ENCODE measurements at places on chromosomes 3 and 15.
A peak's percentile ranks its signal among the peaks of the same experiment; 100 is the strongest.

DNA sequence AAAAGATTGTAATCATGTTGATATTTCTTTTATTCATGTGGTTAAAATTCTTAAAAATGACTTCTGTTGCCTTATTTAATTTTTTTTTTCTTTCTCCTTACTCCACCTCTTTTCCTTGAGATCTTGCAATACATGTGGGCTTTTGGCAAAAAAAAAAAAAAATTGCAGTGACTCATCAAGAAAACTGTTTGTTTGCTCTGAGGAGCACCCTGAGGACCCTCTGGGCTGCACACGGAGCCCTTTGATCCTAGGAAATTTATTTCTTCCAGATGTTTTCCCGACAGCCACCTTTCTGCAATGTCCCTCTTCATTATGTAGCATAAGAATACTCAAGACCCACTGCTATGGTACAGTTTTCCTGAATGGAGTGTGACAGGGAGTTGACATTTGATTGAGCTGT is 371.7 kb downstream of the ZBTB20 start:
- no peak for DNase-seq

DNA sequence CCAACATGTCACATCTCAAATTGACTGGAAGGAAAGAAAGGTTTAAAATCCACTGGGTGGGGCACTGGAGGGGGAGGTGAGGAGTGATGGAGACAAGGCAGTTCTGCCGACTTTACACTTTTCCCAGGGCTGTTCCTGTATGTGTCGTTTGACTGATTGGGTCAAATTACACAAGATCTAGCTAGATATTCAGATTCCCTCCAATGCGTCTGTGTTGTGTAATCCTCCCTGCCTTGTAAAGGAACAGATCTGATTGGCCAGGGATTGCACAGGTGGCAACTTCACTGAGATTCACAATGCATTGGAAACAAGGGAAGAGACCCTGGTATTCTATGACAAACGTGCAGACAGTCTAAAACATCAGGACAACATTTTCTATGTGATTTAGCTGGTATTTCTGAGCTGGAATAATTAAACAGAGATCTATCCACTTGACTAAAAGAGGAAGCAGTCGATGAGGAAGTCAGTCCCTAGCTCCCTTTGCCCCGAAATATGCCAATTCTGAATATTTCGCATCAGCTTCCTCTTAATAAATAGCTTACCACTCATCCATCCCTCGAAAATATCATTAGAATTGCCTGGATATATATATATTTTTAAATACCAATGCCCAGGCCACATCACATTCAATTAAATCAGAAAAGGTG is 312.9 kb downstream of the RORA start:
- DNase-seq: no peak

DNA sequence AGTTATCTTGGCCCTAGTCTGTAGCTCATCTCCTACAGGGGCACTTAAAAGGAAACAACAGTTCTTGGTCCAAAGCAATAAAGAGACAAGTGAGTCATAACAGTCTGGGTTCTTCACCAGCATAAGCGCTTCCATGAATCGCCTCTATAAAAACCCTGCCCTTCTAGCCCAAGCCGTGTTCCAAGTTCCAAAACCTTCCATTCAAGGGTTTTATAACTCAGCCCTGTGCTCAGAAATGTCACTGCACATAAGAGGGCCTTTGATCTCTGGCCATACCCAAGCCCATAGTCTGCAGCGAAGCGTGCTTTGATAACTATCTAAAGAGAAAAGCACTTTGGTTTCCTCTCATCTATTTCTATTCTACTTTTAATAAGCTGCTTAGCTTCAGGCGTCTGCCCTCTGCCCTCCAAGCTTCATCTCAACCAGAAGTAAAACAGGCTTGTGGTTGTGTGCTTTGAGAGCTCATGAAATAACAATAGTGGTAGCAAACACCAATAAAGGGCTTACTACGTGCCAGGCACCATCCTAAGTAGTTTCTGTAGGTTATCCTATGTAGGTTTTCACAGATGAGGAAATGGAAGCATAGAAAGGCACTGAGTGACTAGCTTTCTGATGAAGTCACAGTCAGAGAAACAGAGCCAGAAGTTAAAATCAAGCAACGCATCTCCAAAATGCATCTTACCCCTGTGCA is 64.0 kb upstream of the AKAP13 start:
- DNase-seq: no peak

GRCh38 chr15:75095594-75095993 is 72.2 kb downstream of the PPCDC start:
- no peak for DNase-seq

- no peak for DNase-seq
These were observed 465.4 kb downstream of the GBE1 start for GRCh38 chr3:81295906-81296577.

GRCh38 chr3:183538486-183538885 is 17.0 kb downstream of the KLHL6 start:
- no peak for DNase-seq

DNA sequence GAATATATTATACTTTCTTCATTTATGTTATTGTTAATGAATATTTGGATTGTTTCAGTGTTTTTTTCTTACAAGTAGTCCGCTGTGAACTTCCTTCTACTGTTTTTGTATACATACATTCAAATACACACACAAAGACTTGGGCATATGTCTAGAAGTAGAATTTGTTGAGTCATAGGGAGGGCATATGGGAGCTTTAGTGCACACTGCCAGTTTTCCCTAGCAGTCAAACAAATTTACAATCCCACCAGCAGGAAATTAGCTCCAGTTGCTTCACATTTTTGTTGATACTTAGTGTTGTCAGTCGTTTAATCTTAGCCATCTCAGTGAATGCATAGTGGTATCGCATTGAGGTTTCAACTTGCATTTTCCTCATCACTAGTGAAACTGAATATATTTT is 492.3 kb downstream of the DIPK2A start:
- DNase-seq: no peak

DNA sequence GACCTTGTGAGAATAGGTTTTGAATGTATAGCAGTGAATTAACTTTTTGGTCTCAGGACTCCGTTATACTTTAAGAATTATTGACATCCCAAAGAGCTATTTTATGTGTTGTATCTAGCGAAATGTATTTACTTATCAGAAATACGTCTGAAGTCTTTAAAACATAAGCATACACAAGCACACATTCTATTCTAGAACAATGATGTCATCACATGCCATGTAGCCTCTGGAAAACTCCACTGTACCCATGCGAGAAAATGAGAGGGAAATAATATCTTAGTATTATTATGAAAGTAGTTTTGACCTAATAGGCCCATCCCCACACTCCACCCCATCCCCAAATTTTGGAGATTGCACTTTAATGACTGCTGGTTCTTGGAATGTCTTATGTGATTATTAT is 1.5 kb downstream of the POLR2M start:
- no peak for DNase-seq

- DNase-seq: no peak
These were observed 95.1 kb downstream of the DHX36 start for GRCh38 chr3:154229217-154229590.

DNA sequence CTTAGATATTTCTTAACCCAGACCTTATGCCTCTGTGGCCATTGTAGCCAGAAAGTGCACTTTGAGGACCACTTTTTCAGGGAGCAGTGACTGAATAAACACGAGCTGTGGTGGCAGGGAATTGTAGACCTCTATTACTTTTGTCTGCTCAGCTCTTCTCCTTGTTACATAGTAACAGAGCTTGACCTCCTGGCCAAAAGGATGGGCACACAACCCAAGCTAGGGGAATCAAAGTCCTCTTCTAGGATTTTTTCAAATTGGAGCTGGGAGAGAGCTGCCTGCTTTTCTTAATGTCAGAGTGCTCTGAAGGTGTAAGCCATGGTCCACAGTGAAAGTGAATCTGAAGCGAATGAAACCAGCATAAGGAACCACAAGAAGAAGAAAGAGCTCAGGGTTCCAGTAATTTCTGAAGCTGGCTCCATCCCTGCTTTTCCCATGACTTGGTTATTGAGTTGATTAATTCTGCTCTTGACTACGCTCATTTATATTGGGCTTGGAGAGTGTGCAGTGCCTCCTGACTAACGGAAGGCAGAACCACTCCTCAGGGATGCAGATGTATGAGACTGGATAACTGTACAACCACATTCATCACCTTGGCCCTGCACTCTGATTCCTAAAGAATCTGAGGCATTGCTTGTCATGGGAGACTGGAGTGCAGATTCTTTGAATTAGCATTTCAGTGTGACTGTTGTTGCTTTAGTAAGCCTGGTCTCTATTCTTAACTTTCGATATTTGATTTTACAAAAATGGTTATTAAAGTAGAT is 60.9 kb downstream of the TLNRD1 start:
- no peak for DNase-seq

- DNase-seq: no peak
These were observed 5.0 kb downstream of the NUDT16 start for GRCh38 chr3:131386429-131387165.

DNA sequence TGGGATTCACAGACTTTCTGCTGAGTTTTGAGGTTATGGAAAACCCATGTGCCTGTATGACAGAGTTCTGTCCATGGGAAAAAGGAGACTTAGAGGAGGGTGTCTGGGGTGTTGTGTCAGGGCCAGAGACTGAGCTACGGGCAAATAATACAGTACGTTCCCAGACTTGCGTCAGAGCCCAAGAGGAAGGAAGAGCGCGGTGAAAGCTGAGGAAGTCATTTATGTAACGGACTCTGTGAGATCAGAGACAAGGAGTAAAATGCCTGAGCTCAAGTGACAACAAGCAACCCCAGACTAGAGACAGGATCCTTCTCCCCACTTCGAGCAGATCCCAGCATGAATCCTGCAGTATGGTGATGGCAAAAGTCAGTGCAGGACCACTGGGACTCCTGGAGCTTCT is 368.6 kb upstream of the MCTP2 start:
- DNase-seq: no peak

DNA sequence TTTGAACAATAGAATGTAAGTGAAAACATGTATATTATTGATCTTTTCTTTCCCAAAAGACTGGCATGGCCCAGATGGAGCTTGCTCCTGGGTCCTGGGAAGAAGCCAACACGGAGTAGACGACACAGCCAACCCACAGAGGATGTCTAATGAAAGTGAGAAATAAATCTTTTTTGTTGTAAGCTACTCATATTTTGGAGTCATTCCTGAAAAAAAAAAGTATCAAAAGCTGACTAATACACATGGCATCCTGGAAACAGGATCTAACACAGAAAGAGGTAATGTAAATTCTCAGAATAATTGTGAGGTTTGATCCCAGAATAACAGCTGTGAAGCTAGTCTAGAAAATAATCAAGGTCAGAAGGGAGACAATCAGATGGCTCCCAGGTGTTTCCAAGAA is 12.6 kb upstream of the FRMD5 start:
- DNase-seq: no peak

DNA sequence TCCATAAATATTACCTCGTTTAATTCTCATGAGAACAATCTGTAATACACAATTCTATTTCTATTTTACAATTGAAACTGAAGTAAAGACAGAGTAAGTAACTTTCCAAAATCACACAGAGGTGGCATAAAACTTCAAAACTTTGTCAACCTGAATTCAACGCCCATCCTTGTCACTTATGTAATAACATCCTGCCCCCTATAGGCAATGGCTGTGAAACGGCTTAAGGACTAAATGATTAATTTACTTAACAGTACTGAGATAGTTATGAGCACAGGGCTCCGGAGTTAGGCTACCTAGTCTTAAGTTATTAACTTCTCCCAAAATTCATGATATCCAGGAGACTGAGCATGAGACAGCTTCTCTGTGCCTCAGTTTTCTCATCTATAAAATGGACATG is 293.1 kb upstream of the CHRM5 start:
- no peak for DNase-seq

- no peak for DNase-seq
These were observed 148.4 kb downstream of the DTWD1 start for GRCh38 chr15:49769225-49769624.

GRCh38 chr3:171055336-171056178 is 29.0 kb upstream of the SLC2A2 start:
- no peak for DNase-seq

DNA sequence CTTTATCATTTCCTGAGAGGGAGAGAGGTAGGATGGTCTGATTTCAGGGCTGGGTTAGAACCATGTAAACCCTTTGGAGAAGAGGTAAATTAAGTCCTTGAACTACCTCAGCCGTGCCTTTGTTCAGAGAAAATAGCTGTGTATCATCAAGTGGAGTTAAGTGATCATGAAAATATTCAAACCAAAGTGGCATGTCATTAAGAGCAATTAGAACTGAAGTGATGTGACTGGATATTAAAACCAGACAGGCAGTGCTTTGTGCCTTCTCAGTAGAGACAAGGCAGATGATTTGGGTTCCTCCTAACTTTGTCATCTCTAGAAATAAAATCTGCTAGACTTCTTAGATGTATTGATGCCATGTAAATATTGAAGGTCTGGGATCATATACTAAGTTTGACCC is 171.5 kb downstream of the IL5RA start:
- DNase-seq: no peak

GRCh38 chr15:63075015-63075983 is 32.8 kb downstream of the TPM1 start:
- DNase-seq: no peak

- no peak for DNase-seq
These were observed 273.2 kb downstream of the MFSD1 start for GRCh38 chr3:159074756-159075701.

DNA sequence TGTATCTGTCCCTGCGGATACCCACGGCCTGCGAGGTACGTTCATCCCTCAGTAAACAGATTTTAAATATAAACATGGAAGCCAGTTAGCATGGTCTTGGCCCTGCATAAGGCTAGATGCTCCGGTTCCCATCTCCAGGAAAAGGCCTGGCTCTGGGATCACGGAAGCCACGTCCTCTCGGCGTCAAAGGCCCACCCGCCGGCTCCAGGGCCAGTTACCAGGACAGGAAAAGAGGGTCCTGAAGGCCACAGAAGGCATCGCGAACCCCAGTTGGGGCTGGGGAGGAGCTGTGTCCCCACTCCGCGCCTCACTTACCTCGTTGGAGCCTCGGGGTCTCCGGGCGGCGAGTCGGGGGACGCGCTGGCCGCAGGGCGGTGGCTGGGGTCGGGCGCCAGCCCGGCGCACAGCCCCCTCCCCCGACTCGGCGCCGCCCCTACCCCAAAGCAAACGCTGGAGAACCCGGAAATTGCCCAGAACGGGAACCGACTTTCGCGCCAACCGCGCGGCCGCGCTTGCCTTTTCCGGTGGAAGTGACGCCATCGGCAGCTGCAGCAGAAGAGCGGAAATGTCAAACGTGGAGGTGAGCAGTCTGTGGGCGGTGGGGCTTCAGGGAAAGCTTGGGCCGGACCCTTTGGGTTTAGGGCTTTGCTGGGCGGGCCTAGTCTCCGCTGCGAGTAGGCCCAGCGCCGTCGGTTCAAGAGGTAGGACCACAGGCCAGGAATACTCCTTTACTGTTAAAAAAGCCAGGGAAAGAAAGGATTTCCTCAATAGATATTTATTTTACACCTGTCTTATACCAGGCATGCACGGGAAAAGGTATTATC is at the start of gene TOPBP1:
Gene TOPBP1 (minus strand): TSS at position 488 of the 824 bp plus-strand sequence. CDS start 814 bp downstream, outside the sequence.
- peak; percentile 90 for DNase-seq
